ENCODE measurements at places on chromosomes 2 and 18.
A peak's percentile ranks its signal among the peaks of the same experiment; 100 is the strongest.

- no peak for DNase-seq
These were observed 36.7 kb upstream of the BMP10 start for GRCh38 chr2:68907920-68908253.

DNA sequence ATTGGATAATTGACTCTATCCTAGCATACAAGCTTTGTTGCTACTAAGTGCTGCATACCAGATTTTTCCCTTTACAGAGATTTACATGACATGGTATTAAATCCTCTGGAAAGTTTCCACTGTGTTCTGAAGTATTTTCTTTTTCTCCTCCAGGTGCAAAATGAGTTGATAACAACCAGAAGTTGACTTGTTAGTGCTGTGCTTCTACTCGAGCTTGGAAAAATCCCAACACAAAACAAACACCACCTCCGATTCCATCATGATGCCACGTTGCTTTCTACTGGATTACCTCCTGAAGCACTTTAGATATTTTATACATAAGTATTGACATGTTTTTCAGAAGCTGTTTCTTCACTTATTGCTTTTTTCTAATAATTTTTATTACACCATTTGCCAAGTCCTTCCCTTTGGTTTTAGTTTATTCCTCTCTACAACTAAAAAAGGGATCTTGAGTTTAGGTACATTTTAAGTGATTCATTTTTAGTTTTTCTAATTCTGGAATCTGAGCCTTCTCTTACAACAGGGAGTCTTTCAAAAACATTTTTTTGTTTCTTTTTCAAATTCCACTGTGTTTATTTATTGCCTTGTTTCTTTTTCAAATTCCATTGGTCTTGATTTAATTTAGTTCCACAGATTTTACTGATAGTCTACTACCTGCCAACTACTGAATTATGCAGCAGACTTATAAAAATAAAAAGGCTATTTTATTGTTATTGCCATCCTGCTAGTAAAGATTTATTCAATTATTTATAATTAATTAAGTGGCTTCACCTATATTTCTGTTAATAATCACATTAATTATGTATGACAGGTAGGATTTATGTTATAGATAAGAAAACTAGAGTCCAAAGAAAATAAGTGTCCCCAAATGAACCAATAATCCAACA is 143.4 kb downstream of the PPP1R1C start:
- no peak for DNase-seq

GRCh38 chr2:26880910-26881435 is 33.0 kb downstream of the DPYSL5 start:
- no peak for DNase-seq

GRCh38 chr18:49025767-49026500 is 75.2 kb upstream of the SMAD7 start:
- DNase-seq = no peak

DNA sequence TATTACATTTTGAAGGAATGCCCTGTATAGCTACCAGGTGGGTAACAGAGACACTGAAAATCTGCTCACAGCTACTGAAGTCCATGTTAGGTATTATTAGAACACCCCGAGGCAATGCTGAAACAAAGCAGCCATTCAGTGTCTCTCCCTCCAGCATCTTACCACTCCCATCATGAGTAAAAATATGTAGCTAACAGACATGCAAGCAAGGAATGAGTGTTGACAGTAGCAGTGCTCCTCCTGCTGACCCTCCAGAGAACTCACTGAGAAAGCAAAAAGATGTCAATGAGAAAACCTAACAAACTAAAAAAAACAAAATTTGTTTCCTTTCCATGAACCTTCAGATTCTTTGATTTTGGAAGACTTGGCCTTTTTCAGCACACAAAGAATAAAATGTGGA is 393.9 kb downstream of the LRRTM1 start:
- DNase-seq = peak; percentile 41

Data from GM23338 (cell line).